Left renal cortex interstitium (tissue), 4 donors: ENCODE measurements at places on chromosomes 4 and X. TPM values are rescaled to one million over a fixed set of nuclear protein-coding genes. Genes with fewer than 3 reads are reported as not detected.

HSD17B13 gene
- polyA plus RNA-seq: 0.64 TPM

CXCL1 gene
- 0.28 TPM for polyA plus RNA-seq

TEX11 gene
- polyA plus RNA-seq: 0.14 TPM

TMPRSS11A gene
- polyA plus RNA-seq: not detected

MED14 gene
- 62.2 TPM for polyA plus RNA-seq

NRK gene
- 15.2 TPM for polyA plus RNA-seq

TBC1D19 gene
- 21.7 TPM for polyA plus RNA-seq

PAGE4 gene
- polyA plus RNA-seq: not detected

GPM6B gene
- 23.0 TPM for polyA plus RNA-seq
